ENCODE measurements at places on chromosomes 3 and 15. TPM values are rescaled to one million over a fixed set of nuclear protein-coding genes. Genes with fewer than 3 reads are reported as not detected.

DNA sequence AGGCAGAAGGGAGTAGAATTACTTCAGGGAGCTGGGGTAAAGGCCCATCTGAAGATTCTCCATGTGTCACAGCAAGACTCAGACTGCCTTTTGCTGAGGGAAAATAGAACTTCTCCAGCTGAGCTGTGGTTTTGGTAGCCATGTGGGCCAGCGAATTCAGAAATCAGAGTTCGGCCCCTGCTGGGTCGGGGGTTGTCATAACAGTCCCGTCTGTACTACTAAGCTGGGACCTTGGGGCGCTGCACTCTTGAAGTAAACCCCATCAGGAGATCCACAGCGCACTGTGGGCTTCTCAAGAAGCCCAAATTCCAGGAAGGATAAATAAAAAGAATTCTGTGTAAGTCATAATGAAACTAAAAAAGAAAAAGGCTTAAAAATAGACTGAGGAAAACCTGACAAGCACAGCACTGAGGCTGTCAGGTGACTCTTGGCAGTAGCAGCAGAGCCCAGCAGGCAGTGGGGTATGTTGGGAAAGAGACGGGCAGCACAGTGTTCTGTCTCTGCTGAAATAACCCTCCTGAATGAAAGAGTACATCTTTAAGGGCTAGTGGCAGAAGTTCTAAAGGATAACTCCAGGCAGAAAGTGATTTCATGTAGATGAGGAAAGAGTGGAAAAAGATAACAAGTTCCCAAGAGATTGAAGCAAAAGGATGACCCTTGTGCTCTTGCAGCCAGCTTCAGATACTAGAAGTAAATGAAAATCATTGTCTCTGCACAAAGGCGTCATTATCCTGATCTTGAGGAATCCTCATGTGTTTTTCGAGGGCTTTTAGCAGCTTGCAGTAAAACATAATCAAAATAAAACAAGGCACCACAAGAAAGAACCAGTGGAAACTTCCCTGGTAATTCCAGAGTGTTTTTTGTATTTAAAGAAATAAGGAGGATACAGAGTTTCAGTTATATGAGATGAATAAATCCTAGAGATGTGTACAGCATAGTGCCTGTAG, 74.5 kb downstream of the RAB7A start:
- no peak for DNase-seq

DNA sequence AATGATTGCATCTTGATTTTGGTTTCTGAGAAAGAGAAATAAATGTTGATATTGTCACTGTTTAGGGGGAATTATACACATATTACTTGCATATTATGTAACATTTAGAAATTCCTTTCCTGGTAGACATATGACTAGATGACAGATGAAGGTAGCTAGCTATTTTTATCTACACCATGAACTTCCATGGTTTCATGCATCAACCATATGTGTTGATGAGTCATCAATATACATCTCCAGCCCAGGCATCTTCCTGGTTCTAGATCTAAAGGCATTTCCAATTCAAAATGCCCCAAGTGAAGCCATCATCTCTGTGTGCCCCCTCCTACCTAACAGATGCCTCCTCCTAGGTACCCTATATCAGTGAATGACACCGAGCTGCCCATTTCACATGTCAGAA, 9.5 kb upstream of the ADAMTSL3 start:
- DNase-seq: no peak

GOLGA6A gene
- total RNA-seq: not detected

- DNase-seq: no peak
Observed at GRCh38 chr15:28933710-28934445, 48.1 kb downstream of the APBA2 start.

TICRR gene
- total RNA-seq: 5.2 TPM

Measured in NCI-H460 (cell line).